Spleen (tissue), 13 donors: ENCODE measurements at places on chromosomes 11 and 22.
A peak's percentile ranks its signal among the peaks of the same experiment; 100 is the strongest.

DNA sequence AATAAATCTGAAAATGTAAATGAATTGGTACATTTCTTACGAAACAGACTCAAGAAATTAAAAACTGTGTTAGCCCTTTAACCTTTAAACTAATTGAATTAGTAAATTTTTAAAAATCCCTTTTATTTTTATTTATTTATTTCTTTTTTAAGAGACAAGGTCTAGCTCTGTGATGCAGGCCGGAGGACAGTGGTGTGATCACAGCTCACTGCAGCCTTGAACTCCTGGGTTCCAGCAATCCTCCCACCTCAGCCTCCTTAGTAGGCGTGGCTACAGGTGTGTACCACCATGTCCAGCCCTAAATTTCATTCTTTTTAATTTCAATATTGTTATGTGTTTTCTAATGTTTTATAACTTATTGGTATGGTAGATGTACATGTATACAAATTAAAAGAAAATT is 72.6 kb downstream of the MYEOV start:
- DNase-seq = no peak

- DNase-seq = no peak
Observed at GRCh38 chr11:3073029-3073435, 15.8 kb upstream of the CARS1 start.

- DNase-seq = no peak
Observed at GRCh38 chr11:77602381-77603088, 12.8 kb downstream of the AQP11 start.

GRCh38 chr11:35491231-35491871 is 34.1 kb downstream of the PAMR1 start:
- no peak for DNase-seq

GRCh38 chr11:105738986-105739795 is 129.3 kb downstream of the GRIA4 start:
- DNase-seq = no peak

DNA sequence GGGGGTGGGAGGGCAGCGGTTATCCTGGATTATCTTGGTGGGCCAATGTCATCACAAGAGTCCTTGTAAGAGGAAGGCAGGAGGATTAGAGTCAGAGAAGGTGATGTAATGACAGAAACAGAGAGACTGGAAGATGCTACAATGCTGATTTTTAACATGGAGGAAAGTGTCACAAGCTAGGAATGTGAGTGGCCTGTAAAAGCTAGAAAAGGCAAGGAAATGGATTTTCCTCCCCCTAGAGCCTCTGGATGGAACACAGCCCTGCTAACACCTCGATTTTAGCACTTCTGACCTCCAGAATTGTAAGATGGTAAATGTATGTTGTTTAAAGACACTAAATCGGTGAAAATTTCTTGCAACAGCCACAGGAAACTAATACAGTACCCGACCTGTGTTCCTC is 109.3 kb downstream of the MN1 start:
- DNase-seq = no peak

DNA sequence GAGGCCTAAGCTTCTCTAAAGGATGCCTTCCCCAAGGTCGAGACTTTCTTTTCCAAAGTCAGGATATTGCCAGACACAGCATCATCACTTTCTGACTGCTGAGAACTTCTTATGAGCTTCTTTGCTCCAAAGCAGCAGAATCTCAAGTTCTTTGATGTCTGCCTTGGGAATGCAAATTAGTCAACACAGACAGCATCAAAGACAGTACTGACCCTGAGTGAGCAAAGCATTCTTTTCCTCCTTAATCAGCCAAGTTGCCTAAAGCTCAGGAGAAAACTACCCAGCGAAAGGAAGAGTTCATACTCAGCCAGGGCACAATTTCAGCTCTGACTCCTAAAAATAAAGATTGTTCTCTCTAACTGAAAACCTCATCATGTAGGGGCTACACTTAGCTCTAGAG is 98.0 kb downstream of the SLC36A4 start:
- no peak for DNase-seq

DNA sequence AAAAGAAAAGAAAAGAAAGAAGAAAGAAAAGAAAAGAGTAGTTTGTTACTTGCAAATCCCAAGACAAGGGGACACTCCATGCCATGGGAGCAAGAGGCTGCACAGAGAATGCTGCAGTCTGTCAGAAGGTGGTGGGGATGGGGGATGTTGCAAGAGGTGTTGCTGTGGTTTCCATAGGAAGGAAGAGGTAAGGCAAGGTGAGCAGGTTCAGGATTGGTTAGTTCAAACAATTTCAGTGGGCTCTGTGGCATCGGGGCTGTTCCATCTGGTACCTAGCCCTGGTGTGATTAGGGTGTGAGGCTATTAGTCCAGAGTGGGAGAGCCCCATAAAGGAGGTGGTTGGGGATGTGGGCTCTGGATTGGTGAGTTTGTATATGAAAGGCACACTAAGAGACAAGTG is 172.7 kb downstream of the BCR start:
- DNase-seq = no peak

- peak; percentile 86 for DNase-seq
Observed at GRCh38 chr11:1437500-1437899, 47.8 kb downstream of the BRSK2 start.

- DNase-seq = no peak
Observed at GRCh38 chr11:61632096-61632495, 48.1 kb upstream of the DAGLA start.

DNA sequence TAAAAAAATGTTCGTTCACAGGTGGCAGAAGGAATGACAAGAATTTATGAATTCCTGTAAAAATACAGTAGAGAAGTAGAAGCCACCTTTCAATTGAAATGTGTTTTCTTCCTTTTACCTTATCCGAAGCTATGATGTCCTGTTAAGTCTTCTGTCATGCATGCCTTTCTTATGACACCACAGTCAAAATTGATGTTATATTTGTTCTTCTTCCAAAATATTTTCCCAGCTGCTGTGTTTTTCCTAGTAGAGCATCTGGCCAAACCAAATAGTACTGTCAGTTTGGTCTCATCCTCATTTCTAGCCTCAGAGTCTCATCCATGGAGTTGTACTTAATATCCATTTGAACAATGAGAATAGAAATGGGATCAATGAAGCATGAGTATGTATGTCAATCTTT is 206.1 kb downstream of the PGR start:
- no peak for DNase-seq

DNA sequence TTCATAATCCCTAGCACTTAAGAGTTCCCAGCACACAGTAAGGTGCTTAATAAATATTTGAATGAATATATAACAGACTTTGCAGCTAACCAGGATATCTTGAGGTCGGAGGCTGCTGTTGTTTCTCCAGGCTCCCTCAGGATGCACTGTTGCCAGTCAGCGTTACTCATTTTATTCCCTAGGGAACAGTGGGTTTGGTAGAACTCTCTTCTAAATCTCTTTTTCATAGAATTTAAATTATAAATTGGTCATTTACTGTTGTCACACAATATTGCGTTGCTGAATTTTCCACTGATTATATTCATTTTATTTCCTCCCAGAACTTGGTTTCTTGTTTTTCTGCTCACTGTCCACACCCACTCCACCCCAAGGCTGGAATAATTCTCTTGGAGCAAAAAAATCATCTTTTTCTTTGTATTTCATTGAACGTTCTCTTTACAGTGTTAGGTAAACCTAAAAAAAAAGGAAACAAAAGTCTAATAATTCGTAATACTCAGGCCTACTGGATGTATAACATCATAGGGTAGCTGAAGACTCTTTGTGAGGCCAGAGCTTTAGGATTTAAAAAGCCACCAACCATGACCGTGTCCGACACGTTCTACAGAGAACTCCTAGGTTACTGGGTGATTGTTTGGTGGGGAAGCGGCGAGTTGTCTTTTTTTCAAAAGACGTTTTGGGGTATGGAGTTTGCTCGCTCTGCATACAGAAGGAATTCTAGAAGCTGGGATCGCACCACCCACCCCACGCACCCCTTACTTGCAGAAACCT is 766 bp upstream of the CAPRIN1 start:
- no peak for DNase-seq

- DNase-seq = no peak
Observed at GRCh38 chr11:115220423-115220822, 283.8 kb downstream of the CADM1 start.

DNA sequence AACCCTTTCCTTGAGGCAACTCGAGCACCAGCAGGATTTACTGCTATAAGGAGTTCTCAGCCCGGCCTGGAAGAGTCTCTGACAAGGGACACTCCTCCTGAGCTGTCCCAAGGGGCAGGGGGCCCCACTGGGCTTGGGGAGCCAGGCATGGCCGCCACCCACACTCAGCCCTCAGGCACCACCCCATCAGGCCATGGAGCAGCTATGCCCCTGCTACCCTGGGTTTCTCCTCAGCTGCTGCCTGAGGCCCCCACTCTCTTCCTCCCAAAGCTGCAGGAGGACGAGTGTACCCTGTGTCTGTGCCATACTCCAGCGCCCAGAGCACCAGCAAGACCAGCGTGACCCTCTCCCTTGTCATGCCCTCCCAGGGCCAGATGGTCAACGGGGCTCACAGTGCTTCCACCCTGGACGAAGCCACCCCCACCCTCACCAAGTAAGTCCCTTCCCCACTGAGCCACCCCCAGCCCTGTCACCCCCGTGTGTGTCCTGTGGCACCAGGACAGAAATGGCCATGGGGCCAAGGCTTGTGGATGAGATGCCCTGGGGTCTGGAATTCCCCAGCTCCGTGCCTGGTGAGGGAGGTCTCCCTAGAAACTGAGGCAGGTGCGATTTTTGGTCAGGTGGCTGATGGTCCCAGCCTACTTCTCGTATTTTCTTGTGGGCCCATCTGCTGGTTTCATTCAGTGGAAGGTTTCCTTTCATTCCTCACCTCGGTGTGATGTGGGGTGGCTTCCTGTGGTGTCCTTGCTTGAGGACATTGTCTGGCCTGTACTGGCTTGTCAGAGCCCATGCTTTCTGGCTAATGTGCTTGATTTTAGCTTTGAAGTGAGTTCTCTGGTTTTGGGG is 28.4 kb downstream of the TAB1 start:
- DNase-seq = peak; percentile 48

- no peak for DNase-seq
Observed at GRCh38 chr22:36048911-36049677, 20.5 kb upstream of the RBFOX2 start.

DNA sequence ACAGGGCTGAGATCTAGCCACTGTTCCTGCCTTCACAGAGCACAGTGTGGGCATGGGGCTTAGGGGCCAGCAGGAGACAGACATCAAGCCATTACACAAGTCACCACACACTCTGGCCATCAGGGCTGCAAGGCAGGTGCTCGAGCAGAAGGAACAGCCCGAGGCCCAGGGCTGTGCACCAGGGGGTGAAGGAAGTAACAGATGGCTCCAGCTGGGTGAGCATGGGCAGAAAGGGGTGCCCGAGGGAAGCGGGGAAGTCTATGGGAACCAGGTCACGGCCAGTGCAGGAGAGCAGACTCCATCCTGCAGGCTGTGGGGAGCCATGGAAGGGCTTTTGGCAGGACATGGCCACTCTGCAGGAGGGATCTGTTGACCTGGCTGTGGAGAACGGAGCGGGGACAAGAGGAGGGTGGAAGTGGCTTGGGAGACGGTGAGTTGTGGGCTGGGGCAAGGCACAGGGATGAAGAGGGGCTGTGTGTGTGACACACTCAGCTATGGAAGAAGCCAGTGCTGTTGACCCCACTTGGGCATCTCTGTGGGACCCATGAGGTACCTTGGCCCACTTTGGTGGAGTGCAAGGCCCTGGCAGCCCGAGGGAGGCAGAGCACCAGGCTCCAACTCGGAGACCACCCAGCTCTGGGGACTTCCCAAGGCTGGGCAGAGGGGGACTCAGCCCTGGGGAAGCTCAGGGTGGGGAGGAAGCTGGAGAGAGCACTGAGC is 3.6 kb downstream of the C11orf68 start:
- no peak for DNase-seq

GRCh38 chr22:50732681-50733080 is 5.3 kb upstream of the ACR start:
- DNase-seq = no peak

GRCh38 chr11:121152764-121153163 is 51.7 kb downstream of the TECTA start:
- DNase-seq = no peak

- no peak for DNase-seq
Observed at GRCh38 chr22:36022162-36022561, 6.5 kb downstream of the RBFOX2 start.

GRCh38 chr11:116874251-116874650 is 36.8 kb upstream of the APOA1 start:
- no peak for DNase-seq

DNA sequence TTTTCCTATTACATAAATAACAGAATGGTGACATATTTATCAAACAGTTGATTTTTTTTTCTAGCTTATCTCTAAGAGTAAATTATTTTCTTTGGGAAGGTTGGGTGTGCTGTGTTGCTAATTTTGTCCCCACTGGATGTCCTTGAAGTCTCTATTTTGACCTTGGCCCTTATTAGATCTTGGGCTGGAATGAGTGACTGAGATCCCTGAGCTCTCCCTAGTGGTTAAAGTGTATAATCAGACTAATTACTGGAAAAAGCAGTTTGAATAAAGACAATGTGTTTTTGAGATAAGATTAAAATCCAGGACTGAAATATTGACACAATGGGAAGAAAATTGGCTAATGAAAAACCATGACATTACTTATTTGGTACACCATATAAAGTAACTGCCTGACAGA is 56.1 kb downstream of the AASDHPPT start:
- no peak for DNase-seq

DNA sequence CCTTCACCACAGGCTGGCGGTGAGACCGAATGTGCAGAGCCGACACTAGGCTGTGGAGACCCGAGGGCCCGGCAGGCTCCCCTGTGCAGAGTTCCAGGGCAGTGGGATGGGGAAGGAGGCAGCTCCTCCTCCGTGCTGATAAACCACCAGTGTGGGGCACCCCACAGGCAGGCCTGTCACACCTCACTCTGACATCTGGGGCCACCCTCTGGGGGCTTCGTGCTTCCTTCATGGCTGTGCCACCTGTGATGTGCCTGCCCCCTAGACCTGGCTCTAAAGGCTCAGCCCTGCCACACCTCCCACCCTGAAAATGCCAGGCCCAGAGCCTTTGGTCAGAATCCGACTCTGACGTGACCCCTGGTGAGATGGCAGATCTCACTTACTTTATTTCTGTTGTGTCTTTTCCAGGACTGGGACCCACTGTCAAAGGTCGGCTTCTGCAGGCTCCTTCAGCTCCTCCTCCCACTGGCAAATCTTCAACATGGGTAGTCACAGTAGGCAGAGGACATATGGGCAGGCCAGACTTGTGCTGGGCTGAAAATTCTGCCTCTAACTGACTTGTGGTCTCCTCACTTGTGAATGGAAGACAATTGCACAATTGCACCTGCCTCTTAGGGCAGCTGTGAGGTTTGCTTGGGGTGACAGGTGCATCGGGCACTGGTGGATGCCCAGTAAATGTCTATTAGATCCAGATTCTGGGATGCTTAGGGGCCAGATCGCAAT is 46.2 kb upstream of the TSKU start:
- DNase-seq = no peak

DNA sequence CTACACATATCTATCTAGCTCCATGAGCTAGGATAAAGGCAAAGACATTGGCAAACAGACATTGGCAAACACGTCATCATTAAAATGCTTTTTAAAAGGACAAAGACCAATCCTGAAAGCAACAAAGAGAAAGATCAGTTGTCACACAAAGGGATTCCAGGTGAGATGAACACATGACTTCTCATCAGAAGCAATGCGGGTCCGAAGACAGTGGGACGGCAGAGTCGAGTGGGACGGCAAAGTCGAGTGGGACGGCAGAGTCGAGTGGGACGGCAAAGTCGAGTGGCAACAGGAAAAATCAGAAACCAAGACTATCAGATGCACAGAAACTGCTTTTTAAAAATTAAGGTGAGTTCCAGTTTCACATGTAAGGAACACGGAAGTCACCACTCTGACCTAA is 609.5 kb downstream of the BRD1 start:
- DNase-seq = no peak
